ENCODE measurements at places on chromosomes 12 and 14. TPM values are rescaled to one million over a fixed set of nuclear protein-coding genes. Genes with fewer than 3 reads are reported as not detected.

MYO1A gene
- 0.01 TPM for polyA plus RNA-seq

GRCh38 chr14:104827177-104828055 lies 26.5 kb downstream of the ZBTB42 start:
- DNase-seq = peak; percentile 24

DNA sequence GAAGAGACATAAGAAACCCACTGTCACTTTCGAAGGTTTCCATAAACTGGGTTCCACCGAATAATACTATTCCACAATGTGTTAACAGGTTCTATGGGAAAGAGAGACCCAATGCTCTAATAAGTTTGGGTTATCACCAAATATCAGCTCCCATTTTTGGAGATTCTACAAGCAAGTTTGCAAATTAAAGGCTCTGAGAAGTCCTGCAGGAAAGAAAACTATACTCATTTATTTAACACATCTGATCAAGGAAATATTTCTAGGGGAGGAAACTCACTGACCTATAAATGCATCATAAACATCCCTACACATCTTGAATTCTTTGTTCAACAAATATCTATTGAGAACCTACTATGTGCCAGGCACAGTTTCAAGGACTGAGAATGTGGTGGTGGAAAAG lies 161.4 kb downstream of the KSR2 start:
- no peak for DNase-seq

- no peak for DNase-seq
These were observed 13.7 kb upstream of the OR10AD1 start for GRCh38 chr12:48216785-48217184.

GRCh38 chr12:58452546-58452945 lies 467.8 kb downstream of the LRIG3 start:
- no peak for DNase-seq

Data from heart right ventricle (tissue), 16 donors.